Muscle of arm (tissue), 14 donors: ENCODE measurements at places on chromosomes 1 and 21. TPM values are rescaled to one million over a fixed set of nuclear protein-coding genes. Genes with fewer than 3 reads are reported as not detected.

DNA sequence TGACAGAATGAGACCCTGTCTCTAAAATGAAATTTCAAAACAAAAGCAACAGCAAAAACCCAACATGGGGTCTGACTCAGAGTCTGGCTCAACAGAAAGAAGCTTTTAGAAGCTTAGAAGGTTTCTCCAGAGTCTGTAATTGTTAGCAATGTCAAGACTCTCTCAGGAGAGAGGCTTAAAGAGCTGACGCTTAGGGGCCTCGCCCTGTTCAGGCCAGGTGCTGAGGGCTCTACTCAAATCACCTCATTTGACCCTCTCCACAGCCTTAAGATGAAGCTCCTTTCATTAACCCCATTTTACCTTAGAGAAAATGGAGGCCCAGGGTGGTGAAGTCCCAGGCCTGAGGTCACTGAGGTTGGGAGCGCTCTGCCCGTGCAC, 5.3 kb upstream of the KIF17 start:
- no peak for DNase-seq

SLAMF7 gene
- 0.39 TPM for polyA plus RNA-seq

DMBX1 gene
- polyA plus RNA-seq = 0.07 TPM

BTBD19 gene
- 11.9 TPM for polyA plus RNA-seq

RNU1-1 gene
- polyA plus RNA-seq = not detected

CLCA4 gene
- polyA plus RNA-seq = not detected

- DNase-seq = no peak
These were observed 73.2 kb upstream of the CNIH3 start for GRCh38 chr1:224542783-224543440.

- no peak for DNase-seq
These were observed 9.5 kb upstream of the HPDL start for GRCh38 chr1:45317166-45317565.

SLX9 gene
- polyA plus RNA-seq = 14.7 TPM

FAM177B gene
- 0.23 TPM for polyA plus RNA-seq

FCGR3A gene
- 1.6 TPM for polyA plus RNA-seq

GRCh38 chr1:94819238-94819944, 766 bp upstream of the SLC44A3 start:
- no peak for DNase-seq

OR6K3 gene
- polyA plus RNA-seq = not detected

DNA sequence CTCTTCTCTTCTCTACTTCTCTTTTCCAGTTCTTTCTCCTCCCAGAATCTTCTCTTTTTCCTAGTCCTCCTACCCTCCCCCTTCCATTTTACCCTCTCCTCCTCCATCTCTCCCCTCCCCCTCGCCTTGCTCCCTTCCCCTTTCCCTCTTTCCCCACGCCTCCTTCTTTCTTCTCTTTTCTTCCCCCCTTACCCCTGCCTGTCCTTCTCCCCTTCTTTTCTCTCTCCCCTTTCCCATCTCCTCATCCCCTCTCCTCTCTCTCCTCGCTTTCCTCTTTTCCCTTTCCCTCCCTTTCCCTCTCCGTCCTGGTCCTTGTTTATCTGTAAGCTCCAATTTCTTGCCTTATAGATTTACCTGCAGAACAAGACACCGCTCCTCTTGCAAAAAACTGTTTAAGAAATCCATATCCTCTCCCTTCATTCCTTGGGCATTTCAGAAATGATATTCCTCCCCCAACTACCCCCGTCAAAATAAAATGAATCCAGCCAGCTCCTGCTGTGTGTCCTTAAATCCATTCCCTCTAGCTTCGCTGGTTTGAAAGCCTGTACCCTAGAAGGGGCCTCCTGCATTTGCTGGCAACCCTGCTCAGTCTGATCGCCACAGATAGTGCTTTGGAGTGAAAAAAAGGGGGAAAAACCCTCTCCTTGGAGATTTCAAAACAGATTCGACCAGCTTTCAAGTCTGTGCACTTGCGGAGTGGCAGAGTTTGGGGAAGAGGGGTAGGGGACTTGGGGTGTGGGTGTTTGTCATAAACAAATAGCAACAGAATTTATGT, 89.4 kb downstream of the PAPPA2 start:
- DNase-seq = no peak

GRCh38 chr1:20381045-20381641, 90.5 kb downstream of the VWA5B1 start:
- no peak for DNase-seq

DNA sequence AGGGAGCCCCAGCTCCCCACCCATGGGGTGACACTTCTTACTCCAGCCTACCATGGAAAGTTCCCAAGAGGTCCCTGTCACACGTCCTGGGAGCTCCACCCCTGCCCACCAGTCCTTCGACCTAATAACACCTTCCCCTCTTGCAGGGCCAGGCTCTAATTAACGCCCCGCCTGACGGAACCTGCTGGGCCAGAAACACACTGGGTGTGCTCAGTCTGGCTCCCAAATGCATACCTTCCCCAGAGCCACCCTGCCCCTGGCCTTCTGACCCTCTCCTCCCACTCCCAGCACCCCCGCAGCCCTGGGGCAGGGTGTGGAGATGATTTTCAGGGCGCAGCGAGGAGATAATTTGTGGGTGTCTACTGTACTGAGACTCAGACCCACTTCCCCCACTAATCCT, 20.6 kb downstream of the PGLYRP3 start:
- no peak for DNase-seq

MFAP2 gene
- polyA plus RNA-seq = 166 TPM

GRCh38 chr1:101291562-101292380, 55.0 kb downstream of the S1PR1 start:
- no peak for DNase-seq

KCNJ9 gene
- 0.08 TPM for polyA plus RNA-seq

EIF2D gene
- polyA plus RNA-seq = 41.9 TPM

DNA sequence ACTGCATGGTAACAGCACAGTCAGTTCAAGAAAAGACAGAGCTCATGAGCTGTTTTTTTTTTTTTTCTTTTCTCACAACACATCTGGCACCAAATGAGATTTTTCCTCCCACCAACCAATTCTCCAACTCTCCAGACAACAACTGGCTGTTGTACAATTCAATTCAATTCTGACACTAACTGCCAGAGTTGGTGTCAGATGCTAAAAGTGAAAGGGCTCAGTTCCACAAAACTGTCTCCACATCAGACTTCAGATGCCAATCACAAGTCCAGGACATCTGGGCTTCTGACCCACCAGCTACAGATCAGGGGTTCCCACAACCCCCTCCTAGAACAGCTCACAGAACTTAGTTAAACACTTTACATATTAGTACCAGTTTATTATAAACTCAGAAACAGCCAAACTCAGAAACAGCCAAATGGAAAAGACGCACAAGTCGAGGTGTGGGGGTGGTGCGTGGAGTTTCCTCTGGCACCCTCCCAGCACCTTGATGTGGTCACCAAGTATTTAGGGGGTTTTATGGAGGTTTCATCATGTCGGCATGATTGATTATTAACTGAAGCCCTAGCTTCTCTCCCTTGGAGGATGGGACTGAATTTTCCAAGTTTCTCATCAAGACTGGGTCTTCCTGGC, 39.2 kb upstream of the LRRC8D start:
- no peak for DNase-seq

RAB42 gene
- polyA plus RNA-seq = 6.7 TPM

DNA sequence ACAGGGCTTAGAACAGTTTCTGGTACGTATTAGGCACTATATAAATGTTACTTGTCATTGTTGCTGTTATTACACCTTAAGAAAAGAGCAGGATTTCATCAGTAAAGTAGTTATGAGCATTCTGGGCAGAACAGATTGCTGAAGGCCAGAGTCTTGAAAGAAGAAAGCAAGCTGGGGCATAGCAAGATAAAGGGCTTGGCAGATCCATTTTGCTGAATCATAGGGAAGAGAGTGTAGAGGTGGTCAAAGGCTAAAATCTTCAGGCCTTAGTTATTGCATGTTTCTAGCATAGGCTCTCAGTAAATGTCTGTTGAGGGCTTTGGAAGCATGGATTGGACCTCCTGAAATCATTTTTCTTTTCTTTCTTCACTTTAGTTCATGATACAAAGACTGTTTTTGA, 67.5 kb downstream of the PLA2G4A start:
- no peak for DNase-seq

TMCO4 gene
- 2.5 TPM for polyA plus RNA-seq

- DNase-seq = no peak
These were observed 998.6 kb upstream of the NCAM2 start for GRCh38 chr21:19999369-20000272.

DUSP10 gene
- polyA plus RNA-seq = 25.6 TPM

GRCh38 chr1:234866007-234866866, 256.3 kb upstream of the IRF2BP2 start:
- DNase-seq = no peak

DNA sequence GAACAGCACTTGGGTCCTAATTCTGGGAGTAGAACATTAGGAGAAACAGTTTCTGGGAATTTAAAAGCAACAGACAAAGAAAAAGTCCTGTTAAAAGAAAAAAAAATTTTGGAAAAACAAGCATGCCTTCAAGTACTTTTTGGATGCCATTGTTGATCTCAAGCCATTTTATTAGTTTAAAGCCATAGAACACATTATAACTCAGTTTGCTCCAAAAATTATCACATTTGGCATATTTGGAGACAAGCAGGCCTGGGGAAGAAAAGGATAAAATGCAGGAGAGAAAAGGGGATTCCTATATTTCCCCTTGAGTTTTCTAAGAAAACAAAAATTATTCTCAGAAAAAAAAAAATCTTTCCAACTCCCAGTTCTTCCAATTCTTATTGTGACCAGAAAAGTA, 146.8 kb downstream of the TENT5C start:
- no peak for DNase-seq

DNA sequence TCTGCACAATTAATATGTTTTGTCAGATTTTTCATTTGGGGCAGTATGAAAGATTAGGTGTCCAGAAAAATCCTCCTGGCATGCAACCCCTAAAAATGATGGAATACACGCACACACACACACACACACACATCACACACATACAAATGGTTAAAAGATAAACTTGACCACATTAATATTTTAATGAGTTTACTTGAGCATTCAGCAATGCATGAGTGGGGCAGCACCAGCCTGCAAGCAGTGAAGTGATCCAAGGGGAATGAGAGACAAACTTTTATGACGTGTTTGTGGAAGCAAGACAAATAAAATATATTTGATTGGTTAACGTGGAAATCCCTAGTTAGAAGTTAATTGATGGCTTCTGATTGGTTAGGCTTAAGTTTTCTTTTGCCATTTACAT, 29.1 kb upstream of the SOAT1 start:
- DNase-seq = no peak

- DNase-seq = no peak
These were observed 87.4 kb downstream of the DHRS3 start for GRCh38 chr1:12530462-12531178.
